CD14-positive monocyte (primary cell): ENCODE measurements at places on chromosomes 6 and 20. TPM values are rescaled to one million over a fixed set of nuclear protein-coding genes. Genes with fewer than 3 reads are reported as not detected.

GRCh38 chr6:91155129-91155785, 568.4 kb upstream of the MAP3K7 start:
- DNase-seq = no peak
- no peaks in the 10 kb centered on the region for H3K36me3 ChIP-seq
- no peaks in the 10 kb centered on the region for H3K4me1 ChIP-seq
- no peaks in the 10 kb centered on the region for H3K27me3 ChIP-seq
- no peak overlapping the region for H3K4me3 ChIP-seq

- H3K36me3 ChIP-seq = no peaks in the 10 kb centered on the region
- no peak overlapping the region for H3K27ac ChIP-seq
- H3K27me3 ChIP-seq = no peaks in the 10 kb centered on the region
Measured at GRCh38 chr6:164010441-164011103, 596.1 kb downstream of the QKI start.

DNA sequence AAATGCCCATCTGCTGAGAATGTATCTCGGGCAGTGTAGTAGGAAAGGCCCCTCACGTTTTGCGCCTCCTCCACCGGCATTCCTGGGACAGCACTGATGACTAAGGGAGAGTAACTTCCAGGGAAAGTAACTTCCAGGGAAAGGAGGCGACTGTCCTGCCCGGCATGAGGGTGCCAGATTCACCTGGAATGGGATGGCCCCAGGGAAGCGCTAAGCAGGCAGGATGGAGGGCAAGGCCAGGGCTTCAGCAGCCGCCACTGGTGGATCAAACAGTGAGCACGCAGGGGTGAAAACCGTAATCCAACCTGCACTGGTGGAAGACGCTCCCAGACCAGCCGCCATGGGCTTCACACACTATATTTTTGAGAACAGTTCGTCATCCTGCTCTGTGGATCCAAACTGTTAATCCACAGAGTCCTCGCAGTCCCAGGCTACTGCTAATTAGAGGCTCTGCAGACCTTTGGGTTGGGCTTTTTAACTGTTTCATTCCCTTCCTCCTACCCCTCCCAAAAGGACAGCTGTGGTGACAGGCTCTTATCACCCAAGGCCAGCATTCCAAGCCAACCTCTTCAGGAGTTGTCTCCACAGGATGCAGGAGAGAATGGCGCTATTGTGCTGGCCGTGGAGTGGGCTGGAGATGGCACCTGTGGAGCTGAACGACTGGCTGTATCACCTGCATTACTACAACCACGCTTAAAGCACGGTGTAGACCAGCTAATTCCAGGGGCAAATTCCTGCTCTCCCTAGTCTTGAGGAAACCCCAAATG, 178.9 kb downstream of the DLL1 start:
- no peaks in the 10 kb centered on the region for H3K4me1 ChIP-seq
- no peaks in the 10 kb centered on the region for H3K27me3 ChIP-seq
- no peak overlapping the region for H3K4me3 ChIP-seq
- H3K27ac ChIP-seq = no peak overlapping the region
- H3K36me3 ChIP-seq = no peaks in the 10 kb centered on the region
- no peak for DNase-seq

DNA sequence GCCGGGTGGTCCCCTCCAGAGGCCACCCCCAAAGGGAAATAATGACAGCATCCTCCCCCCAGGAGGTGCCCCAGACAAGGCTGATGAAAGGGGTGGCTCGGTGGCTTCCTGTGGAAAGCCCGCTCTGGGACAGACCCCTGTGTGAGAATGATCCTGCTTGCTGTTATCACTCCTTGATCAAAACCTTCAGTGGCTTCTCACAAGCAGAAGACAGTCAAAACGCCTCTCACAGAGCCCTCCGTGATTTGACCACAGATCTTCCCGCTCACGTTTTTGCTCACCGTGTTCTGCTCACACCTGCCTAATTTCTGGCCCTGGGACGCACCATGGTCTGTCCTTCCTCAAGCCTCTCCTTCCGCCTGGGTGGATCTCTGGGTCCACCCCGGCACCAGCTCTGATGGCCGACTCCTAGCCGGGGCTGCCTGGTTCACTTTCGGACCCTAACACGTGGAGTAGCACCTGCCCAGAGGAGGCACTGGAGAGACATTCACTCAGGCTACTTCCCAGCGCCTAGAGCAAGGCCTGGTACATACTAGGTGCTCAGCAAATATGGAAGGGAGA, 210.4 kb downstream of the ANKRD60 start:
- H3K27me3 ChIP-seq = no peaks in the 10 kb centered on the region
- no peak for DNase-seq
- H3K4me3 ChIP-seq = no peak overlapping the region
- no peak overlapping the region for H3K27ac ChIP-seq
- no peaks in the 10 kb centered on the region for H3K36me3 ChIP-seq

DNA sequence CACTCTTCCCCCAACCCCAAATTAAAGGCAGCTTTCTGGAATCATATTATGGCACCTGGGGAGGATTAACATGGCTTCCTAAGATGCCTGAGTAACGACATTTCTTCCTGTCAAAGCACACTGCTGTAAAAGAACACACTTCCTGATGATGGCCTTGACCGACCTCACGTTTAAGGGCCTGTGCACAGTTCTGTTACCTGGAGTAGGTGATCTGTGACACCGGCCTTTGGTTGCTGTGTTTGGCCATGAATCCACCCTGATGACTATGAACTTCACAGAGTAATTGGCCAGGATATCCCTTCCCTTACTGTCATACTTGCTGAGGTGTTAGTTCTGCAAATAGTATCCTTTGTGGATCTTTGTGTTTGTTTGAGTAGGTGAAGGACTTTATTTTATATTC, 45.8 kb downstream of the PLCB4 start:
- no peak for DNase-seq
- H3K4me1 ChIP-seq = no peaks in the 10 kb centered on the region
- H3K36me3 ChIP-seq = no peaks in the 10 kb centered on the region
- H3K27me3 ChIP-seq = no peaks in the 10 kb centered on the region
- H3K27ac ChIP-seq = no peak overlapping the region
- H3K4me3 ChIP-seq = no peak overlapping the region

- H3K36me3 ChIP-seq = no peaks in the 10 kb centered on the region
- no peak overlapping the region for H3K4me3 ChIP-seq
- no peak overlapping the region for H3K27ac ChIP-seq
- no peaks in the 10 kb centered on the region for H3K27me3 ChIP-seq
- no peak for DNase-seq
Measured at GRCh38 chr6:156396791-156397418, 380.3 kb upstream of the ARID1B start.

DNA sequence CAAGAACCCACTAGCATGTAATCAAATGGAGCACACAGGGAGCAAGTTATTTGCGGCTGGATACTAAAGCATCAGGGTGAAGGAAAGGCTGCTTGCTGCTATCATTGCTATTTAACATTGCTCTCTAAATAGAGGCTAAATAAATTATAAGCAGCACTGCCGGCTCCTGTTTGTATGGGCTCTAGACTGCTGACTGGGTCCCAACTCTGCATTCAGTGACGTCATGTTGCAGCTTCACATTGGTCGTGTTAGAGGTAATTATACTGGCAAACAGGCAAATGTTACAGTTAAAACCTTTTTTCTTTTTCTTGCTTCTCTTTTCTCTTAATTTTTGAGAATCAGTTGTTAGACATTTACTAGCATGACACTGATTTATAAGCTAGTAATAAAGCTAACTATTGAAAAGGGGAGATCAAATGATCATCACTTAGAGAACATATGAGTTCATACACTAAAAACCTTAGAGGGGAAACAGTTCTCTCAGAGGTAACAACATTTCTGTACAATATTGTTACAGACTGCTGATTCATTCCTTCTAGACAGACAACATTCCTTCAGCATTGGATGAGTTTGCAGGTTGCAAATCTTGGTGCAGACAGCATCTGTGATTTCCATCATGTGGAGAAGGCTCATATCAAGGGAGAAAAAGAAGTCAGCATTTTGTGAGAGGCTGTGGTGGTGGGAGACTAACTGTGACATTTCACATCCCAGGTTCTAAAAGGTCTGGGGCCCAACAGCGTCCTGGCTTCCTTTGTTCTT, 15.9 kb downstream of the RFPL4B start:
- H3K27ac ChIP-seq = no peak overlapping the region
- peaks cover 17% of the 10 kb centered on the region for H3K27me3 ChIP-seq

DNA sequence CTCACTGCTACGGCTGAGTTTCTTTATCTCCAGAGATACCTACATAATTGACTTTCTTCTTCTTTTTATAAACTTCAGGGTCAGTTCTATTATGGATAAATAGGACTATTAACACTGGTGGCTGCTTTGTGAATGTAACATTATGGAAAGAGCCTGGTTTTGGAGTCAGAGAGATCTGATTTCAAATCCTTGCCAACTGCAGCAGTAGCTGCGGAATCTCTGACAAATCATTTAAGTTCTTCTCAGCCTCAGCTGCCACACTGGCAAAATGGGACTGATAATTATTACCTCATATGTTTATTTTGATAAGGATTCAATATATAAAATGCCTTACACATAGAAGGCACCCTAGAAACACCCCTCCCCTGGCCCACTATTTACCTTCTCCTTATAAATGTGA, 160.5 kb downstream of the BACH2 start:
- no peak overlapping the region for H3K27ac ChIP-seq
- H3K4me3 ChIP-seq = no peak overlapping the region
- H3K27me3 ChIP-seq = no peaks in the 10 kb centered on the region
- no peaks in the 10 kb centered on the region for H3K36me3 ChIP-seq
- peaks cover 33% of the 10 kb centered on the region for H3K4me1 ChIP-seq

DNA sequence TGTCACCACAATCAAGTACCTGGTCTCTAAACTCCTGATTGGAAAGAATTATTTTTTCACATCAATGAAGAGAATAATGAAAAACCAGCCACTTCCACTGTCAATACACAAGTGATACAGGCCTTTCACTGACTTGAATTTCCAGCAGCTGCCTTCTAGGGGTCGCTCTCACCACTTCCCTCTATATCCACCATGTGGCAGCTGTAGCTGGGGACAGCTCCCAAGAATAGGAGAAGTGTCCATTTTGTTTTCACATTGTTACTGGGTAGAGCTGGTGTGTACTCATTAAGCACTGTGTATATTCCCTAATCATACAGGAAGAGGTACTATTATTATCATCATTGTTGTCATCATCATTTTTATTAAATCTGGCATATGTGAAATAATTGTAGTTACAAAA, 438.4 kb upstream of the SPTLC3 start:
- H3K4me1 ChIP-seq = no peaks in the 10 kb centered on the region
- H3K36me3 ChIP-seq = no peaks in the 10 kb centered on the region
- no peak for DNase-seq
- H3K27ac ChIP-seq = no peak overlapping the region
- no peak overlapping the region for H3K4me3 ChIP-seq

GRCh38 chr6:14344486-14344885, 226.9 kb downstream of the CD83 start:
- no peaks in the 10 kb centered on the region for H3K36me3 ChIP-seq
- no peaks in the 10 kb centered on the region for H3K27me3 ChIP-seq
- H3K4me1 ChIP-seq = peaks cover 24% of the 10 kb centered on the region
- no peak for DNase-seq

GRCh38 chr6:34047913-34048867, 97.7 kb downstream of the GRM4 start:
- H3K4me1 ChIP-seq = no peaks in the 10 kb centered on the region
- no peak overlapping the region for H3K4me3 ChIP-seq
- no peaks in the 10 kb centered on the region for H3K27me3 ChIP-seq

- no peak overlapping the region for H3K27ac ChIP-seq
- no peak for DNase-seq
- H3K4me3 ChIP-seq = no peak overlapping the region
- H3K27me3 ChIP-seq = no peaks in the 10 kb centered on the region
Measured at GRCh38 chr6:145731447-145731846, 3.9 kb downstream of the EPM2A start.

- no peak overlapping the region for H3K27ac ChIP-seq
- no peaks in the 10 kb centered on the region for H3K36me3 ChIP-seq
- H3K4me3 ChIP-seq = no peak overlapping the region
Measured at GRCh38 chr6:92047860-92048259, 1371.5 kb downstream of the EPHA7 start.

- no peaks in the 10 kb centered on the region for H3K4me1 ChIP-seq
- H3K4me3 ChIP-seq = no peak overlapping the region
- no peak overlapping the region for H3K27ac ChIP-seq
Measured at GRCh38 chr6:28558629-28559028, 32.9 kb downstream of the GPX5 start.

DNA sequence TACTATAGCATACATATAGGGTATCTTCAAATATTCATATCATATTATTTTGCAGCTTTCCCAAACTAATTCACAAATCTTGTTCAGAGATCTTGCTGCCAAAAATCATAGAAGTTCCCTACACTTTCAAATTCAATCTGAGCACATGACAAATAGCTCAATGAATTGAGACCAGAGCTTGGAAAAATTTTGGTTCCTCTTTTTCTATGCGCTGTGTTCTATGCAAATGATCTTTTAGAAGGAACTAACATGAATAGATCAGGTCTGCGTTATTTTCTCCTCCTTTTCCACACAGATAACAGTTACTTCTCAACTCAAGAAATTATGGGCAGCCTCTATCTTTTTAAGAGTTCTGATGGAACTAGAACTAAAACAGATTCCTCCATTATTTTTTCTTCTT, 316.3 kb downstream of the ARHGAP18 start:
- DNase-seq = peak; percentile 44
- no peaks in the 10 kb centered on the region for H3K36me3 ChIP-seq
- no peak overlapping the region for H3K27ac ChIP-seq
- no peak overlapping the region for H3K4me3 ChIP-seq

GRCh38 chr6:37347177-37347576, 6.6 kb upstream of the RNF8 start:
- H3K4me1 ChIP-seq = no peaks in the 10 kb centered on the region
- H3K36me3 ChIP-seq = no peaks in the 10 kb centered on the region
- H3K27ac ChIP-seq = no peak overlapping the region
- no peak for DNase-seq

- no peaks in the 10 kb centered on the region for H3K27me3 ChIP-seq
- H3K27ac ChIP-seq = no peak overlapping the region
- no peaks in the 10 kb centered on the region for H3K4me1 ChIP-seq
- H3K36me3 ChIP-seq = no peaks in the 10 kb centered on the region
- H3K4me3 ChIP-seq = no peak overlapping the region
Measured at GRCh38 chr6:169971081-169971861, 219.8 kb downstream of the ERMARD start.

GRCh38 chr6:8633762-8634161, 198.4 kb upstream of the SLC35B3 start:
- H3K4me1 ChIP-seq = no peaks in the 10 kb centered on the region
- no peaks in the 10 kb centered on the region for H3K27me3 ChIP-seq
- no peak overlapping the region for H3K27ac ChIP-seq
- DNase-seq = no peak
- no peaks in the 10 kb centered on the region for H3K36me3 ChIP-seq

DNA sequence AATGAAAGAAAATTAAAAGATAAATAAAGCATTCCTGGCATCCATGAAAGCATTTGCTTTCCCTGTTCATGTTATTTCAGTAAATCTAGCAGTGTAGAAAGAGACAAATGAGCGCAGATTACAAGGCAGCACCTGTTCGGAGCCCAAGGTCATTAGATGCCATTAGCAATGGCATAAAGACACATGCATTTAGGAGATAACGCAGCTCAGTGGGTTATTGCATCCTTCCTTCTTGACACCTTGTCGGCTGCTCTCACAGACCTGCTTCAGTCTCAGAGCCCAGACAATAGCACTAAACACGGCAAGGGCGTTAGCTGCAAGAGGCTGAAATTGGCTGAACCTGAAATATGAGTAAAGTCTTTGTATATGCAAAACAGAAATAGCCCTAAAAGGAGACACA, 140.3 kb downstream of the ATXN1 start:
- H3K27me3 ChIP-seq = no peaks in the 10 kb centered on the region
- H3K4me3 ChIP-seq = no peak overlapping the region
- H3K4me1 ChIP-seq = peaks cover 3% of the 10 kb centered on the region
- no peaks in the 10 kb centered on the region for H3K36me3 ChIP-seq

The MCCD1 gene
- polyA plus RNA-seq = not detected in 2 replicates

The MRPS10 gene
- 31.4 TPM for polyA plus RNA-seq

The MAPK13 gene
- 5.5 and 9.8 TPM in 2 replicates for polyA plus RNA-seq

The C20orf141 gene
- polyA plus RNA-seq = not detected

The CDH26 gene
- 1.3 TPM for polyA plus RNA-seq

The ERVFRD-1 gene
- polyA plus RNA-seq = 0.06 TPM

The ZKSCAN4 gene
- polyA plus RNA-seq = 1.6 TPM

The CLPSL2 gene
- polyA plus RNA-seq = not detected

The GGTLC1 gene
- not detected for polyA plus RNA-seq

The CLVS2 gene
- polyA plus RNA-seq = not detected
